ENCODE measurements at places on chromosomes 7 and 10.

DNA sequence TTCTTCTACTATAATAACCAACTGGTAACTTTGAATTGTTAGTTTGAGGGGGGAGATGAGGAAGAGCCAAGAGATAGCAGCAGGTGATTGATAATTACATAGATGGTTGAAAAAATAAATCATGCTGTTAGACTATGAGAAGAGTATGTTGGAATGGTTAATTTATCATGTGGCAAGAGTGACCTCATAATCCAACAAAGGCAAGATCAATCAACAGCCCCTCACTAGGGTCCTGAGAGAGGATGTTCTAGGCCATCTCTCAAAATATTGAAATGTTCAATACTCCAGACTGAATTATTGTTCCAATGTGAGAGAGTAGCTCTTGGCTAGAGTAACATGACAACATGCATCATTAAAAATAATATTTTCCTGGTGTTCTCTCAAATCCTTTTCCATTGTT lies 67.9 kb downstream of the ADD3 start:
- DNase-seq: no peak

- DNase-seq: no peak
Measured at GRCh38 chr7:117269417-117269816, 53.4 kb downstream of the WNT2 start.

DNA sequence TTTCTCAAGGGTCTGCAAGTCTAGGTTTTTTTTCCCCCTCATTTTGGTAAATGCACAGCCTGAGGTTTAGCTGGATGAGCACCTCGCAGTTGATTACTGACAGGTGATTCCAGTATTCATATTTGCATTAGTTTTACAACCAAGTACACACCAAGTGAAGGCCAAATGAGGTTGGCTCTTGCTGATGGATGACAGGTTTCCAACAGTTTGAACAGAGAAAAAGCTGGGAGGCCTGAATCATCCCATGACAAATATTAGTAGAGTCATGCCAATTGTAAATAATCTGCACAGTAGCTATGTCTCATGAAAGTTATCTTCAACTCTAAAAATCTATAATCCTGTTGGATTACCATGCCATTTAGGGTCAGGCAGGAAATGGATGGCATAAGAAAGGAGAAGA lies 399.8 kb downstream of the HTR7 start:
- no peak for DNase-seq

GRCh38 chr7:159104188-159104920 lies 40.3 kb downstream of the VIPR2 start:
- no peak for DNase-seq

DNA sequence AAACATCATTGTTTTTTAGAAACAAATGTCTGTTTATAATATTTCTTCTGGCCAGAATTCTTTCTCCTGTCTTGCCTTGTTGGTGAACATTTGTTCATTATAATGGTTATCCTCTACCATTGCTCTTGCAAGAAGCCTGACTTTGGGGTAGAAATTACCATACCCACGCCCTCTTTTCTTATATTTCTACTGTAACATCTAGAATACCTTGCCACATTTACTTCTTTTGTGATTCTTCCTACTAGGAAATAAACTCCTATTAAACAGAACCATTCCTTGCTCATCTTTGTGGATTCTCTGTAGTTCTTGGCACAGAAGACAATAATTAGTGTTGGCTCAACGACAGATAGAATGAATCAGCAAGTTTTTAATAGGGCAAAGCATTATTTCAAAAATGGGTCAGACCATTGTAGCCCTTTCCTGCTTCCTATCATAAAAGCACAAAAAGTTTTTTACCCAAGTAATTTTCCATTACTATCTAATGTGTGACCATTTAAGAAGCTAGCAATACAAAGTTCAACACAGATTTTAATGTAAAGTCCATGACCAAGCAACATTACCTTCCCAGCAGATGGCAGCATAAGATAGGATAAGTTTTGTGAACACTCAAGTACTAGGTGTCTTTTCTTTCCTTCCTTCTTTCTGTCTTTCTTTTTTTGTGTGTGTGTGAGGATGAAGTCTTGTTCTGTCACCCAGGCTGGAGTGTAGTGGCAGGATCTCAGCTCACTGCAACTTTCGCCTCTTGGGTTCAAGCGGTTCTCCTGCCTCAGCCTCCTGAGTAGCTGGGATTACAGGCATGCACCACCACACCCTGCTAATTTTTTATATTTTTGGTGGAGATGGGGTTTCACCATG lies 270.4 kb downstream of the HGF start:
- no peak for DNase-seq

GRCh38 chr7:44158096-44158872 lies 17.2 kb upstream of the MYL7 start:
- no peak for DNase-seq

DNA sequence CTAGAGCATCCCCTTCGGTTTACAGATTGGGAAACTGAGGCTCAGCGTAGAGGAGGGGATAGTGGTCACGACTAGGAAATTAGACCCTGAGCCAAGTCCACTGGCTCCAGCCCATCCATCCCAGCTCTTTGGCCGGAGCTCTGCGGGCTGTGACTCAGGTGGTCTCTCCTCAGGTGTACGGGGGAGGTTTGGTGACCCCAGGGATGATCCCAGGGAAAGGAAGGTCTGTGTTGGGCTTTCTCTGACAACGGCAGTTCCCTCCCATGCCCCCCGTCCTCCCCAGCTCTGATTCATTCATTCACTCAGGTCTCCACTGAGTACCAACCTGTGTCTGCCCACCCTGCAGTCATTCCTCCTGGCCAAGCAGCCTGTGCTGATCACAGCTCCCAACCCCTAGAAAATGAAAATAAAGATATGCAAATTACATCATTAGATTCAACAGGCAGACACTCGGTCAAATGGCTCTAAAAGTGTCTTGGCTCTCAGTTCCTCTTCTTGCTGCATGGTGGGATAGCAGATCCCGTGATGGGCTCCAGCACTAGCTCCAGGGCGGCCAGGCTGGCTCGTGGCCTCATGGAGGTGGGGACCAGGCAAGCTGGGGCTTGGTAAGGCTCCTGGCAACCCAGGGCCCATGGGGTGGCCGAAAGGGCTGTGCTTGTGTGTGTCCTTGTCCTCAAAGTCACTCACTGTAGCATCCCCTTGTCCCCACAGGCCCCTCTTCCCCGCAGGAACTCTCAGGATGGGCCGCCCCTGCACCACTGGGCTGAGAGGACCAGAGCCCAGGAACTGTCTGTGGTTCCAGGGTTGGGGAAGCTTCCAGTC lies 37.8 kb downstream of the CLRN3 start:
- no peak for DNase-seq

DNA sequence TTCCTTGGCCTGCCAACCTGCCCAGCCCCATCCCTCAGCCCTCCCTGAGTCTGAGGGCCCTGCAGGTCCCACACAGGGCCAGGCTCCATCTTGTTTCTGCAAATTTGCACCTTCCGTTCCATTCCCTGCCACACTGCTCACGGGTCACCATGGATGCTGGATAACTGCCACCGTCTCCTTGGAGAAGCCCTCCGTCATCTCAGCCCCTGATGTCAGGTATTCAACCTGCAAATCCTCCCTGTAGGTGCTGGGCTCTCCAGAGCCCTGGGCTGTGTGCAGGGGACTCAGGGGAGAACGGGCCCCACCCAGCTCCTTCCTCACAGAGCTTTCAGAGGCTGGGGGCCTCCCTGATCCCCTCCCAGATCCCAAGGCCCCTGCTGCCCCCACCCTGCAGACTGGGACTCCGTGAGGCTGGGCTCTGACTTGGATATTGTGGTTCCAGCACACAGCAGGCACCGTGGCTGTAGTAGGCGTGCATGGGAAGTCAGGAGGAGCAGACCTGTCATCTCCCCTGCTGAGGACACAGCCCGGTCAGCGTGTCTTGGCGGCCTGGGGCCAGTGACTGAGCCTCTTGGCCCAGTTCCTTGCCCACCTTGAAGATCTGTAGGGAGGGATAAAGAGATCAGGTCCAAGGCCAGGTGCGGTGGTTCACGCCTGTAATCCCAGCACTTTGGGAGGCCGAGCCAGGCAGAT lies 121.7 kb upstream of the TNRC18 start:
- DNase-seq: no peak

GRCh38 chr7:43454936-43455518 lies 127.9 kb upstream of the STK17A start:
- no peak for DNase-seq

GRCh38 chr7:23093111-23093510 lies 12.5 kb upstream of the KLHL7 start:
- no peak for DNase-seq

DNA sequence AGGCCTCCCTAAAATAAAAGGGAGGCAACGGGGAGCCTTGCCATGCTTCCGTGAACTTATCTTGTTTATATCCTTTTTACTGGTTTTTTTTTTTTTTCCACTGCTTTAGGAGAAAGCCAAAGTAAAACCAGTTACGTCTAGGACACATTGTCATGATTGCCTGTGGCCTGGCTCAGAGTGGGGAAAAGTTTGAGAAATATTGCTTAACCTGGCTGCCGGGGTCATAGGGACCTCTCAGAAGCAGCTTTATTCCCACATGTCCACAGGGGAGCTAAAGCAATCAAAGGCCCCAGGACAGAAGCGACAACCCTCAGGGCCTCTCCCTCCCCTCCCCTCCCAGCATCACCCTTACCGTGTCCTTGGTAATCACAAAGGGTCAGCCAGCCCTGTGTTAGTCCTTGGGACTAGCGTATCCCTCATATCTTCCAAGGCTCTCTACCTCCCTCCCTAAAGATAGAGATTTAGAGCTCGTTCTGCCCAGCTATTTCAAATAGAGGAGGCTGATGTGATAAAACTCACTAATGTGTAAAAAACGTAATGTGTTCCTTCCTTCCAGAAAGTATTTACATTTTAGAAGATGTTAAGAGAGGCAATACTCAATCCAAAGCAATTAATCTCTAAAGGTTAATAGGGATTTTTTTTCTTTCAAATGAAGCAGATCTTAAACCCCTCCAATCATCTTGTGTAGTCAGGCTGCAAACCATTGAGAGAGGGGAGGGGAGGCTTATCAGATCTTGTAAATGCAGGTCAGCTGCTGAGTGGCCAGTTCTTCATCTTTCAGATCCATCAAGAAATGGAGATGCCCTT lies 64.8 kb upstream of the PRKAR2B start:
- DNase-seq: no peak

Data from esophagus squamous epithelium (tissue), 5 donors.